ENCODE measurements at places on chromosomes 7 and 10.

DNA sequence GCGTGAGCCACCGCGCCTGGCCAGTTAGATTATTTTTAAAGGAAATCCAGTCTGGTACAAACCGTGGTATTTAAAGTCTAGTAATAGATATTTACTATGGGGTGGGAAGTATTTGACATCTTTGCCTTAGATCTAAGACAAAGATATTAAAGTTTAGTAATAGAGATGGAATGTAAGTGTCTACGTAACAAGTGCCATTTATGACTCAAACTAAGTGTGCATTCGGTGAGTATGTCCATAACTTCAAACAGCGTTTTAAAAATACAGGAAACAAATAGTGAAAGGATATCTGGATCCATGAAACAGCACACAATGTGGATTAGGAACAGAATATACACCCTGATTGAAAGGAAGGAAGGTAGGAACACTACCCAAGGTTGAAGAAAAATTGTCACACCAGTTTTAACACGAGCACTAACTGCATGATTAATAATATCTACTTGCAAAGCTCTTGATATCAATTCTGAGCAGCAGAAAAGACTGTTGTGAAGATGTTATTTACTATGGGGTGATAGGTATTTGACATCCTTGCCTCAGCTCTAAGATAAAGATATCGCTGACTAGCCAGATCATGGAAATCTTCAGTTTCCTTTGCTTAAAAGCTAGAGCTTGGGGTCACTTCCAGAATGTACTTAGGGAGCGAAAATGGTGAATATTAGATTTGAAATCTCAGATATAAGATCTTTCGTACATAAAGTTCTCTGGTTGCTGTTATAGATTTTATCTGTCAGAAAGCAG is 48.7 kb downstream of the EPC1 start:
- DNase-seq, result no peak

DNA sequence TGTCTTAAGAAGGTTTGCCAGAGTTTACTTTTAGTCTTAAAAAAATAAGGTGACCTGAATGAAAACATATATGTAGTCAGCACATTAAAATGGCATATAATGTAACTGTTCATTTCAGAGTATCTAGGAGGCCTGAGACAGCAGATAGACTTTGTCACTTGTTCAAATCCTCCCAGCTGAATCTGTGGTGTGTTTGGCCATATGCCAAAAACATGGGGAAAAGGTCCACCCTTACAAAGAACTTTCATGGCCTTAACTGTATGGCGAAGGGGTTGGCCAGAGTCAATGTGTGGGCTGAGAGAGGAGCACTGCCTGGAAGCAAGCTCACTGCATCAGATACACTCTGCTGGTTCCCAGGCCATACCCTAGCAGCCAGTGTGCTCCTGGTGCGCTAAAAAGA is 113.7 kb downstream of the ALOX5 start:
- DNase-seq, result no peak

GRCh38 chr7:31893365-31893764 is 176.8 kb downstream of the PDE1C start:
- no peak for DNase-seq

GRCh38 chr7:16526742-16527540 is at the start of gene LRRC72:
Gene LRRC72, plus strand, starts transcription at chr7:16526825. Its CDS starts 128 bp downstream, at chr7:16526953.
- no peak for DNase-seq

DNA sequence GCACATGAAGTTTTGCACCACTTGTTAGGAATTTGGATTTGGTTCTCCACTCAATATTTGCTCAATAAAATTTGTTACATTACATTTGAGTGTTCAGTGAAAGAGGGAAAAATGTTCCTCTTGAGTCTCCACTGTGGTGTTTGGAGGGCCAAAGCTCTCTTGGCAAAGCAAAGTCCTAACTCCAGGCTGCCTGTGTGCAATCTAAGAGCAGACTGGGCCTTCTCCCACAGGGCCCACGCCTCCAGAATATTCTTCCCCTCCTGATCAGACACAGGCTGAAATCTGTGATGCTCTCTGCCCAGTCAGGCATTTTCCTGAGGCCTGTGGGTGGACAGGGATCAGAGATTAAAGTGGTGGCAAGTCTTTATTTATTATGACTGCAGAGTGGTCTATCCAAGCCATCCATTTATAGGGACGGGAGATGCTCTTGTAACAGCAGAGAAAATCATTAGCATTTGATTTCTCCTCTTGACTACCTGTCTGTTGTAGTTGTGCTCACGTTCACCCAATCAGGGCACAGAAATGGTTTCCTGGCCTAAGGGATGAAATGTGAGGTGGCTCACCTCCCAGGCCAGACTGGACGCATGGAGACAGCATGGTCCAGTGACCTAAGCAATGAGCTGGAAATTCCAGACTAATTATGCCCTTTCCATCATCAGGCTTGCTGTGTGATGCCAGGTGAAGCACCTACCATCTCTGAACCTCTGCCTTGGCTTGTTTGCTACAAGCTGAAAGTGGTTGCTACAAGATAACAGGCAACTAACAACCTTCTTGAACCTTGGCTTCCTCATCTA is 147.1 kb upstream of the NRBF2 start:
- no peak for DNase-seq

GRCh38 chr10:34813626-34814222 is 1.4 kb downstream of the PARD3 start:
- no peak for DNase-seq

DNA sequence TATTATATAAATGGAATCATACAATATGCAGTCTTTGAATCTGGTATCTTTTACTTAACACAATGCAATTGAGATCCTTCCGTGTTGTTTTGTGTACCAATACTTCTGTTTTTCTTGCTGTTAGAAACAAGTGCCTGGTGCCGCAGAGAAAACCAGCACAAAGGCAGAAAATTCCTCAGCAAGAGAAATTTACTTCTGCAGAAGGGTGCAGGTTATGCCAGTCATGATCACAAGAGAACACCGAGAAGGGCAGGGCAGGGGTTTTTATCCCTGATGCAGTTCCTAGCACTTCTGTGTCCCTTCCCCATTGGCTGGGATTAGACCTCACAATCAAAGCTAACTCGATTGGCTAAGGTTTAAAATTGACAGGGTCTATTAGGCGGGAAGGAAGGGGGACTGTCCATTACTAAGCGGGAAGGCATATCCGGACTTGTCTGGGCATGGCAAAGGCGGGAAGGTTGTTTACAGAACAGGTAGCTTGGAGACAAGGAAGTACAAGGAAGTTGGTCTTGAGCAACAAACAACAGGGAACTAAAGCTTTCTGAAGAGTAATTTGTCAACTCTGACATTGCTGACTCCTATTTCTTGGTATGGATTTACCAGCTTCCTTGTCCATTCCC is 2.4 kb upstream of the ZNF33B start:
- no peak for DNase-seq

DNA sequence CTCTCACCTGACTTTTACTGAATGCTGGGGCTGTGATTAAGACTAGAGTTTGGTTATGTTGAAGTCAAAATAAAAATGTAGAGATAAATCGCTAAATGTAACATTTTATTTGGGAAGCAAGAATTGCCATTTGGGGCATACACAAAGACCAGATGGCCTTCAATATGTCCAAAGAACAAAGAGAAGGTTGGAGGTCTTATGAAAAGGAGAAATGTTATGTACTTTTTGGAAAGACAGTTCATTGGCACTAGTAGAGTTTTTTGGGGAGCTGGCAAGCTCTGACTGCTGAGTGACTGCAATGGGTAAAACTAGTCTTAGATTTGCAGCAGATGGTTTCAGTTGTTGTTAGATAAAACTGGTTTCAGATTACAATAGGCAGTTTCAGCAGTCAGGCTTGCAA is 35.6 kb upstream of the GALNT17 start:
- no peak for DNase-seq

DNA sequence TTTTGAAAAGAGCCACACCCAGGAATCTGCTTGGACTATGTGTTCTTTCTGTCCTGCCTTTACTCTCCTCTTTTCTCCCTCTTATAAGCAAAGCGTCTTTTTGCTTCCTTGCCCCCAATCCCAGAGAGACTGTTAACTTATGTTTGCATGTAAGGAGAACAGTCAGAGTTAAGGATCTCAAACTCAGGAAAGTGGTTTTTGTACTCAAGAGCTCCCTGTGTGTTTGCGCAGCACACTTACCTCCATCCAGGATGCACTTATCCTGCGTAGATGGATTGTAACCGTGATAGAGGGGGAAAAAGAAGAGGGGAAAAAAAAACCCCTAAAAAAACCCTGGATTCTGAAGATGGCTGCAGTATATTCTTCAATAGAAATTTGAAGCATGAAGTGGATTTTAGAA is 228.9 kb downstream of the AUTS2 start:
- DNase-seq, result no peak

GRCh38 chr7:88015309-88015708 is 81.3 kb downstream of the ADAM22 start:
- no peak for DNase-seq

DNA sequence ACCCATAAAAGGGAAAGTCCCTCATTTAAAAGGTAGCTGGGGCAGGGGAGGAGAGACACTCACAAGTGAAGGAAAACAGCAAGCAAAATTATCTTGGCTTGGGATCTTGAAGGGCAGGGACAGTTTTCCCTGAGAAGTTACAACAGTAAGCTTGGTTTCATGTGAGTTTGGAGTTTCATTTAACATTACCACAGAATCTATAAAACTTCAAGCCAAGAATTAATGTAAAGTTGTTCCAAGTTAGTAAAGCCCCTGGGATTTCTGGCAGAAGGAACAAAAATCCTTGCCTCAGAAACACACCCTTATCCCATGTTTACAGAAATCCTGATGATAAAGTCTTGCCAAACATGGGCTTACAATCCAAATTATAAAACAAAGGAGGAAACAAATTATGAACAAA is 19.2 kb downstream of the CRPPA start:
- no peak for DNase-seq

DNA sequence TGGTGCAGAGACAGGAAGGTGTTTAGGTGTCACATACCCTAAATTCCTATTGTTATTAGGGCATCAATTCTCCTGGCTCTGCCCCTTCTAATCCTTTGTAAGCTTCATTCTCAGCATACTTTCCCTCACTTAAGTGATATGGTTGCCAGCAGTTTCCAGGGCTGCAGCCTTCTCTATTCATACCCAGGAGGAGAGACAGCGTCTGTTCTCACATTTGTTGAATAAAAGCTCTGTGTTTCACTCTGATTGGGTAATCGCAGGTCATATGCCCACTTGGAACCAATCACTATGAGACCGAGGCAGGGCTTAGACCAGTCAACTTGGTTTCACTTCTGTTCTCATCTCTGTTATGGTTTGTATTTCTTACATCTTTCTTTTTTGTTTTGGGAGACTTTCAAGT is 109.6 kb upstream of the MTPN start:
- DNase-seq, result no peak

DNA sequence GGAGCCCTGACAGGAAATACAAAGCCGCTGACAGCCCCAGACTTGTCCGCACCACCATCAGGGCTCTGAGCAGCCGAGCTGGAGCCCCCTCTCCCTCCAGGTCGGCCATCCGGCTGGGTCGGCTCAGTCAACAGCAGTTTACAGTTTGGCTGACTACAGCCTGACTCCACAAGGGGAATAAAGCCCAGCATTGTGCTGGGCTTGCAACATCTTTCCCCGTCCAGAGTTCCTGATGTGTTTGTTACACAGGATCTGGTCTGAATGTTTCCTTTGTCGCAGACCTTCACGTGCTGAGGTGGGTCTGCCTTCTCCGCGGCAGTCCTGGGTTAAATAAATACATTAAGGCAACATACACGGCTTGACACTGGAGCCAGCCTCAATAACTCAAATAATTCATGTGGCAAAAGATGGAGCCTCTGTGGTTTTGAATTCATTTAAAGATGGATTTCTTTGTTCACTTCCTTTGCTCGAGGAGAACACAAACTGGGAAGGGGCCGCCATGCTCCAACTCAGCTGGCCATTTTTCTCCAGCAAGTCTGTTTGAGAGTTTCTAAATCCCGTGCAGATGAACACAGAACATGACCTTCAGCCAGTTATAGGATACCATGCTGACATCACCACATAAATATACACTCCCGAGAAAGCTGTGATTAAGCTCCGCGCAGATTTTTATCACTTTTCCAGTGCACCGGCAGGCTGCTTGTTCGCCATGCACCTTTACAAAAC is 192.1 kb downstream of the WDR11 start:
- DNase-seq, result no peak

- no peak for DNase-seq
Observed at GRCh38 chr7:140417456-140418155, 13.7 kb downstream of the RAB19 start.

GRCh38 chr10:79340646-79341244 is 6.5 kb upstream of the PPIF start:
- DNase-seq, result no peak

DNA sequence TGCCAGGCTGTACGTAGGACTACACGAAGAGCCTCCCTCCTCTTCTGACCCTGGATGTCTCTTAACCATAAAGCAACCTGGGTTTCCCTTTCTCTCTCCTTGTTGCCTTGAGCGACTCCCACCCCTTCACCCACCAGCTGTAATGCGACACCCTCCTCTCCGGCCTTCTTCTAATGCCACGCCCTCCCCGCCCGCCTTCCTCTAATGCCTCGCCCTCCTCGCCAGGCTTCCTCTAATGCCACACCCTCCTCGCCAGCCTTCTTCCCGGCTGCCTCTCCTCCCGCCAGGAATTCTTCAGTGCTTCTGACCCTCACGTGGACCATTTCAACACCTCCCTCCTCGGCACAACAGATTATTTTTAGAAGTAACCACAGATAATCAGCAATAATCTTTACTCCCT is 348.5 kb upstream of the SHH start:
- DNase-seq, result no peak

DNA sequence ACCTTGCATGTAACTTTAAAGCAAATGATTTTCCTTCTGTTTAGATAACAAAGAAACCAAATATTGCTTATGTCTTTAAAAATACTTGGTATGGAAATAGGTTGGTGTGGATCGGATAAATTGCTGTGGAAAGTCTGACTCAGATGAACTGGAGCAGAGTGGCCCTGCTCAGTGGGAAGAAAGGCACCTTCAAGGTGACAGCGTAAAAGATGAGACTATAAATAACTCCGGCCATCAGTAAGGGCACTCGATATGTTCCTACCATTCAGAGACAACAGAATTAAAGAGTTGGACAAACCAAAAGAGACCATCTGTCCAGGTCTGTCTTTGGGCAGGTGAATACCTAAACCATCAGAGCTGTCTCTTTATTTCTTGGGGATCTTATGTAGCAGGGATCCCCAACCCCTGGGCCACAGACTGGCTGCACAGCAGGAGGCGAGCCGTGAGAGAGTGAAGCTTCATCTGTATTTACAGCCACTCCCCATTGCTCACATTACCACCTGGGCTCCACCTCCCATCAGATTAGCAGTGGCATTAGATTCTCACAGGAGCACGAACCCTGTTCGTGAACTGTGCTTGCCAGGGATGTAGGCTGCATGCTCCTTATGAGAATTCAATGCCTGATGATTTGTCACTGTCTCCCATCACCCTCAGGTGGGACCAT is 357.1 kb downstream of the PRPF18 start:
- DNase-seq, result no peak

- no peak for DNase-seq
Observed at GRCh38 chr7:67593794-67594193, 597.2 kb downstream of the TYW1 start.

DNA sequence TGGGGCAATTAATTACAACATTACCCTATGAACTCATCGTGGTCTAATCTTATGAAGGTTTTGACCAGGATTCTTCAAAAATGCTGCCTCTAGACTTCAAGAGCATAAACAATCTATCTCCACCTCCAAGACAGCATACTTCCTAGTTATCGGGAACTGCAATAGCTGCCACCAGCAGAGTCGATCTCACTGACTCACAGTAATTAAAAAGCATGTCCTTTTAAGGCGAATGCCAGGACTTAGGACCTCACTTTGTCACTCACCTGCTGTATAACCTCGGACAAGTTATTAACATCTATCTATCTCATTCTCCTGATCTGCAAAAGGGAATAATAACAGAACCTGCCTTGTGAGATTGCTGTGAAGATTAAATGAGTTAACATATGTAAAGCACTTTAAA is 666.0 kb upstream of the COBL start:
- DNase-seq, result no peak

All from activated T-helper 9 cell treated with anti-CD3 and anti-CD28 coated beads, Interleukin-2, amount 50 U/mL, for 16 hours (primary cell).